ENCODE measurements at places on chromosomes 2 and 18.

GRCh38 chr2:30269771-30270145, 38.4 kb downstream of the LBH start:
- DNase-seq: no peak

DNA sequence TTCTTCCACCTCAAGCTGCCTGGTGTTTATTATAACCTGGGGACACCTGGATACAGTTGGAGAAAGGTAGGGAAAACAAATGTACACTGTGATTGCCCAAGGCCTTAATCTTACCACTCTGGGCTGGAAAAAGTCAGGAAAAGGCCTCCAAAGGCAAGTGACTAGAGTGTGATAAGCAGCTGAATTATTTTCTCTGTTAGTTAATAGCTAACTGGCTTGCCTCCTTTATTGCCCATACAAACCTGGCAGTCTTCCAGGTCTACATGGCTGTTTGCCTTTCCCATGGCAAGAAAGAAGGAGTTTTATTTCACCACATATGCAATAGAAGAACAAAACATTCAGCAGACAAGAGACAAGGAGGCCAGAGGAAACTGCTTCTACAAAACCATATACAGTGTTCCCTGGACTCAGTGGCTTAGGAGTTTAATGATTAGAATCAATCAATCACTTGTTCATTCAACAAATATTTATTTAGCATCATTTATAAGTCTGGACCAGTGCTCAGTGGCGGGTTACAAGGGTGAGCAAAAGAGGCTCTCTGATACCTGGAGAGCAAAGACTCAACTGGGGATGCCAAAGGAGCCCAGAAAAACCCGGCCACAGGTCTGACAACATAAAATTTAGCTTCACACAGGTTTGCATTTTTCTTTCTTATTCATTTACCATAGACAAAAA, 27.5 kb upstream of the SUCLG1 start:
- no peak for DNase-seq

DNA sequence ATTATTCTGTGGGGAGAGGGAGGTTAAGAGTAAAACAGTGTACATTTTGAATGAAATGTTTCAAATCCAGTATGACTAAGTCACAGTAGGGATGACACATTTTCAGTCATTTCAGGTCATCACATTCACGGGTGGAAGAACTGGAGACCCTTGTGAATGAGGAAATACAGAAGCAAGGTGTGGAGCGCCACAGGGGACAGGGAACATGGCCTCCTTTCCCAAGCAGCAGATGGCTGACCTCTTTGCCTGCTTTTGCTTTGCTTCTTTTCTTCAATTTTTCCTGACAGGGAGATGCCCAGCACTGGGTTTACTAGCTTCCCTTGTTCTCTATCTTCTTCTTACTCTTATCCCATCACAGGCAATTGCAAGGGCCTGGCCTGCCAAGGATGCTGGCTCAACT, 278.9 kb upstream of the DLGAP1 start:
- no peak for DNase-seq

- peak; percentile 5 for DNase-seq
Measured at GRCh38 chr2:241659150-241659739, 21.8 kb downstream of the ATG4B start.

DNA sequence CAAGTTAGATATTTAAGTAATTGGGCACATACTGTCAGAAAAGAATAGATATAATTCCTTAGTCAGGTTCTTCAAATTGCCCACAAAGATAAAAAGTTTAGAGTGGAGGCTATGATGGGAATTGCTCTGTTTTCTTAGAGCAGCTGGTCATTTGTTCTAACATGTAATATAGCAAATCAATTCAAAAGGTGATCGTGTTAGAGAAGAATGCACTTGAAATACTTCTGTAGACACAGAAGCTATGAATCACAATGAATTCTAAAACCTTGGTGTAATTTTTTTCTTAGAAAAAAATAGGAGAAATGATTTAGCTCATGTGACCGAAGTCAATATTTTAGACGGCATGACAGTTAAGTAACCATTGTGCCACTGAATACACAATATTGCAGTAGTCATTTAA, 918.1 kb upstream of the LRATD1 start:
- DNase-seq: no peak

- no peak for DNase-seq
Measured at GRCh38 chr18:2036086-2036485, 535.2 kb downstream of the METTL4 start.

- no peak for DNase-seq
Measured at GRCh38 chr2:230898713-230899091, 26.3 kb downstream of the GPR55 start.

DNA sequence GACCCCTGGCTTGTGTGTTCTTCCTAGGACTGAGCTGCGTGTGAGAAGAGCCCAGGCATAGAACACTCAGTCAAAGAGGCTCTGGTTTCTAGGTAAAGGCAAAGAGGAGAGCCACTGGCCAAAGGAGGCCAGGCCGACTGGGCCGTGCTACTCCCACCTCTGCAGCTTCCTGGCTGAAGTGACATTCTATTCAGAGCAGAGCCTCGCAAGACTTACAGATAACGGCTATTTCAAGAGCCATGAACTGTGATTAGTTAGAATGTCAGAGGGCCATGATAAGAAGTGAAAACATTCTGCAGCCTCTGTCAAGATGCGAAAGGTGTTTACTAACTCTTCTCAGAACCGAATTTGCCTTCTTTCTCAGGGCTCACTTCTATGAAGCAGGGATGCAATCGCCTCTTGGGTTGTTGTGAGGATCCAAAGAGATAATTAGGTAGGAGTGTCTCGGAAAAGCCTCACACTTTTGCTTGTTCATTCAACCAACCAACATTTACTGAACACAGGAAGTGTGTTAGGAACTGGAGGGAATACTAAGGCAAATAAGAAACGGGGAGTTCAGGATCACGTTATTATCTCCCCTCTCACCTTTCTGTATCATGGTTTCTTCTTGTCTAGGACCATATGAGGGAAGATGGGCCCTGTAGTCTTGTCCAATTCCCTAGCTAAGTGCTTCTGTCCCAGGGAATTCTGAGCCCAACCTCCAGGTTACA, 3.4 kb upstream of the DNAJC5G start:
- no peak for DNase-seq

GRCh38 chr2:150475479-150476250, 11.8 kb downstream of the RND3 start:
- no peak for DNase-seq

DNA sequence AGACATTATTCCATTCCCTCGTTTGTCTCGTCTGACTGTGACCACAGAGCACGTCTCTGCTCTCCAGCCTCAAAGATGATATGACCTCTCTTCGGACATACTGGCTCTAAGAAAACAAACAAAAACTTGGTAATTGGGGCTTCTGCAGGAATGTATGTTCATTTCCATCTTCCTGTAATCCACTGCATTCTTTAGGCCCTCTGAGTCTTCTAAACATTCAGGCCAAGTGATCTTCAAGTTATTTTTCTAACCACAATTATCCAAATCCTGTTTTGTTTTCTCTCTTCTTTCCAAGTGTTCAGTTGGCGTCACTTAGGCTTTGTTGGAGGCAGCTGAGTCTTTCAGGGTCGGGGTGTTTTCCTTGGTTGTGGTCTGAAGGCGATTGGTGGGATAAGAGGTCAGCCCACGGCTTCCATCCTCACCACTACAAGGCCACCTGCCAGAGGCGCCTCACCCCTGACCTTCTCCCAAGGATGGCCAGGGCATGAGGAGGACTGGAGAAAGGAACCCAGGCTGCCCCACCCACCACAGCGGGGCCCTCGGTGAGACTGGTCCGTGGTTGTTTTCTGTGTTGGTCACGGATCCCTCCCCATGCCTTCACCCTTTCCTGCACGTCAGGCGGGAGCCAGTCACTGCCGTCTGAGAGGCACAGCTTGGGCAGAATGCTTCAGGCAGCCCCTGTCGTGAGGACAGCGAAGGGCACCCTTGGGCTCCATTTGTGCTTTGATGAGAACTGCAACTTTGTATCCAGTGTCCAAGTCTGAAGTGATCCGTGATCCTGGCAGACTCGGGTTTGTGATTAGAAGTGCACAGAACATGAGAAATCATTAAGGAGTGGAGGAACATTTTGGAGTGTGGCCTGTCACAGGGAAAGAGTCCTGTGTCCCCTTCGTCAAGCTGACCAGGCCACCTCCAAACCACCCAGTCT, 88.6 kb upstream of the FHL2 start:
- no peak for DNase-seq

GRCh38 chr2:223068071-223068470, 16.1 kb downstream of the KCNE4 start:
- DNase-seq: no peak

- DNase-seq: no peak
Measured at GRCh38 chr2:187614756-187615155, 60.5 kb upstream of the TFPI start.

DNA sequence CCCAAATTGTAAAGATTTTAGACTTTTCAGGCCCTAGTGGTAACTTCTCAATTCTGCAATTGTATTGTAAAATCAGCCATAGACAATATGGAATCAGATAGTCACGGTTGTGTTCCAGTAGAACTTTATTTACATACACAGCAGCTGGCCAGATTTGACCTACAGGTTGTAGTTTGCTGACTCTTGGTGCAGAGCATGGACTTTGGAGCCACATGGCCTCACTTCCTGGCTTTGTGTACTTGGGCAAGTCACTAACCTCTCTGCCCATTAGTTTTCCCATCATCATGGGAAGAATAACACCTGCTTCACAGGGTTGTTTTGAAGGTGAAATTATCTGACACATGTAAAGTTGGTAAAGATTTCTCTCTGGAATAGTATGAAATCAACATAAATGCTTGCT, 147.6 kb downstream of the TMEM200C start:
- DNase-seq: no peak

DNA sequence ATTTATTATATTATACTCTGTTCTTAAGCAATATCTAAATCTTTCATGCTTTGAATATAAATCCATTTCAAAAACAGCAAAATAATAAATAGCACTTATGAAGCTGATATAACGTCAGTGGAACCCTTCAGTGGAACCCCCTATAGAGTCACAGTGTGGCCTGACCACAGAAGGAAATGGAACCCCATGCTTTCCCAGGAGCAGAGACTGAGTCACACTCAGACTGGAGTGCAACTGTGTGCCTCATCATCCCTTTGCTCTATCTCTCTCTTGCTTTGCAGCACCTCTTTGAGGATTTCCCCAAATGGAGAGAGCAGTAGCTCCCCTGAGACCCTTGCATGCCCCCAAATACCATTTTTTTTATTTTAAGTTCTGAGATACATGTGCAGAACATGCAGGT, 13.1 kb downstream of the NXPH2 start:
- no peak for DNase-seq

DNA sequence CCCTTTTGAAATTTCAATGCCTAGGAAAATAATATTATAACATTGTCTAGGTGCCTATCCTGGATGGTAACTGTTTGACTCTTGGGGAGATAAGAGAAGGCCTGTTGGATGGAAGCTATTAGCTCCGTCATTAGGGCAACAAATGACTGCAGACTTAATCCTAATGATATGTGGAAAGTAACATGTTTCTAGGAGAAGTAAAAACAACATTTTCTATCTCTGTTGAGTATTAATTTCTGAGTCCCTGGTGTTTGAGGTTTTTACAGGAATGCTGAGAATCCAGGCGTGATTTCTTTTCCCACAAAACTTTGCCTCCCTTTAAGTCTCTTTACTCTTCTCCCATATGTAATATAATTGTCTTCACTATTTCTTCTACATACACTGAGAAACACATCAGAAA, 159.1 kb downstream of the GALNT1 start:
- no peak for DNase-seq

GRCh38 chr2:146982393-146982846, 862.4 kb upstream of the ACVR2A start:
- no peak for DNase-seq

DNA sequence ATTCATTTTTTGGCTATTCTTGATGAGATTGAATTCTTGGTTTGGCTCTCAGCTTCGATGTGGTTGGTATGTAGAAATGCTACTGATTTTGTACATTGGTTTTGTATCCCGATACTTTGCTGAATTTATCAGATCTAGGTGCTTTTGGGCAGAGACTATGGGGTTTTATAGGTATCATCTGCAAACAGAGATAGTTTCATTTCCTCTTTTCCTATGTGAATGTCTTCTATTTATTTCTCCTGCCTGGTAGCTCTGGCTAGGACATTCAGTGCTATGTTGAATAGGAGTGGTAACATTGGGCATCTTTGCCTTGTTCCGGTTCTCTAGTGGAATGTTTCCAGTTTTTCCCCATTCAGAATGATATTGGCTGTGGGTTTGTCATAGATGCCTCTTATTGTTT, 5.5 kb upstream of the TACR1 start:
- DNase-seq: no peak

GRCh38 chr2:191515551-191515950, 162.4 kb upstream of the NABP1 start:
- DNase-seq: no peak

DNA sequence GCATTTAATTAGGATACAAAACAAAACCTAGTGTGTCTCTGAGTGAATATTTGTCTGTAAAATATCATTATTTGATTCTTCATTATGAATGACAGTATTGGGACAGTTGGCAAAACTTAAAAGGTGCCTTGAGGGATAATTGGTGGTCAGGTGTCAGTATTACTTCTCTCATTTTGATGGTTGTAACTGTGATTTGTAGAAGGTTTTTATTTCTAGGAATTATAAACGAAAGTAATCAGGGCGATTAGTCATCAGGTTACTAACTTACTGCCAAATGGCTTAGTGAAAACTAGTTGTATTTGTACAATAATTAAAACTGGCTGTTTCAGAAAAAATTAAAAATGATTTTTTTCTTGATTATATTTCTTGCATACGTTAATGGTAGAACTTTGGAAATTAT, 117.6 kb downstream of the BIRC6 start:
- DNase-seq: no peak

GRCh38 chr18:56168049-56168781, 470.2 kb downstream of the TXNL1 start:
- no peak for DNase-seq

- no peak for DNase-seq
Measured at GRCh38 chr2:235692671-235693171, 198.9 kb downstream of the AGAP1 start.

DNA sequence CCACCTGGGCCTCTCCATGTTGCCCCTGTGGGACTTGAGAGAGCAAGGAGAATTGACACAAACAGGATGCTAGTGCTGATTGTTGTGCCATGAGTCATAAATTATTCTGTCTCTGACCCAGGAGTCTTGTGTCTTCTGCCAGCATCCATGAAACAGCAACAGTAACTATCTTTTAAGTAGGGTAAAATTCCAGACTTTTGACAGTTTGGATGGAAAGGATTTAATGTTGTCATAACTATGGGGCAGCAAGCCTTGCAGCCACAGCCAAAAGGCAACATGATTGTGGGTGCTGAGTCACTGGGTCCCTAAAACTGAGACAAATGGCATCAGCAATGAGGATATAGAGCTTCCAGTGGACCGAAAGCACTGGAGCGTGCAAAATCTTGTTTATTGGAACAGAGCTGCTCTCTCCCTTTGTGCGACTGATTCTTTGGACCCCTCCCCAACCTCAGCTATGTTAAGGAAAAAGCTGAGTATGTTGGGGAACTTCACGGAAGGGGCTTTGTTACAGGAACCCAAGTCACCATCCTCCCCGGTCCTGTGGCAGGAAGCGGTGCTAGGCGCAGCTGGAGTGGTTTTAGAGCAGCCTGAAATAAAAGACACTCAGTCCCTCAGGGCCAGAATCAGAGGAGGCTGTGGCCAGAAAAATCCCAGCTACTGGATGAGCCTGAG, 9.6 kb upstream of the ITPRIPL1 start:
- DNase-seq: no peak

- no peak for DNase-seq
Measured at GRCh38 chr2:238893349-238894000, 45.6 kb downstream of the TWIST2 start.

GRCh38 chr2:109218087-109218791, 89.2 kb downstream of the SH3RF3 start:
- no peak for DNase-seq
